IPS-NIHi11 (cell line): ENCODE measurements at places on chromosomes 7 and 10.

- DNase-seq = no peak
Measured at GRCh38 chr10:102283488-102283887, 38.2 kb downstream of the GBF1 start.

DNA sequence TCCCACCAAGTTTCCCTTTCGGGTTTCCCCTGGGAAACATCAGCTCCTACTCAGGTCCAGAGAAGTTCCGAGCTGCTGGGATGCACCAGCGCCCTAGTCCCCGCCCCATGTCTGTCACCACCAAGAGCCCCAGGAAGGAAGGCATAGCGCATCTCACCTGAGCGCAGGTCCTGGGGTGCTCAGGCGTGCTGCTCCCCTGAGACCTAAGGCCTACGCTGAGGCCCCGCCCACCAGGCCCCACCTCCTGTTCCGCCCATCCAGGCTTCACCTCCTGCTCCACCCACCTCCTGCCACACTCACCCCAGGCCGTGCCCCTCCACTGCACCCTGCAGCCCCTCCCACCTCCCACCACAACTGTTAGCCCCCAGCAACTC is 1.2 kb upstream of the TFR2 start:
- peak; percentile 91 for DNase-seq

GRCh38 chr10:110923856-110924493 is 4.6 kb downstream of the SHOC2 start:
- no peak for DNase-seq

- DNase-seq = no peak
Measured at GRCh38 chr10:31762316-31762715, 166.3 kb downstream of the ARHGAP12 start.

GRCh38 chr10:116521424-116522290 is 24.1 kb upstream of the PNLIP start:
- DNase-seq = peak; percentile 44

DNA sequence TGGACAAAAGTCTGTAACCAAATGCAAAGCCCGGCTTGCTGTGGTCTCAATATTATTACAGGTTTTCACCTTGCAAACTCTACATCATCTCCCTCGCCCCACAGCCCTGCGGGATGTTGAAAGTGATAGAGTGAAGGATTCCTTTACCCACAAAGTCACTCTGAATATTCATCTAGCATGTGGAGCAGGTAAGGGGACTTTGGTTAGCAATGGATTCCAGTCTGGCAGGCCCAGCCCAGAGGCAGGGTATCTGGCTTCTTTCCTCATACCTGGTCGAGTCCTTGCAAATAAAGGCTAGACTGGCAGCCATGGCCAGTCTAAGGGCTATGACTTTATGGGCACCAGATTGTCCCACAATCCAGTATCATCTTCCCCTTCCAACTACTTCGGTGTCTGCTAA is 3.2 kb downstream of the TAS2R40 start:
- DNase-seq = no peak

GRCh38 chr7:158662610-158663427 is 41.8 kb downstream of the NCAPG2 start:
- DNase-seq = no peak

DNA sequence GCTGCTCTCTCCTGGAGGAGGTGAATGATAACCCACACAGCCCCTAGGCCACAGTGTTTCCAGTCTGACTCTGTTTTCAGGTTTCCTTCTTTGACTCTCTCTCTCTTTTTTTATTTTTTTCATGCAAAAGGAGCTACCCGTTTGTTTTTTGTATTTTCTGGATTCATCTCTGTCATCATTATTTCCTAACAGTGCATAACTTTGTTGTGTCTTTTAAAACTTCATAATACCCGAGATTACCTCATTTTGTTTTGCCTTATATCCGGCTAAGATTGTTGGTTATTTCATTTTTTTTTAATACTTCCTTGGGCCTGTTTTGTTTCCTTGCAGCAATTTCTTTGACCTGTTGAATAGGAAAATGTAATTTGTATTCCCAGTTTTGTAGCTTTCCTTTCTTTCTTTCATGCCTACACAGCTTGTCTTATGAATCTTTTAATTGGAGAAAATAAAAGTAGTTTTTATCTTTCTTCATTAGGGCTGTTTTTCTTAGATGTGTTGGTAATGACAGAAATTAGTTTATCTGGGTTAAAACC is 72.5 kb downstream of the SPAG6 start:
- DNase-seq = no peak

DNA sequence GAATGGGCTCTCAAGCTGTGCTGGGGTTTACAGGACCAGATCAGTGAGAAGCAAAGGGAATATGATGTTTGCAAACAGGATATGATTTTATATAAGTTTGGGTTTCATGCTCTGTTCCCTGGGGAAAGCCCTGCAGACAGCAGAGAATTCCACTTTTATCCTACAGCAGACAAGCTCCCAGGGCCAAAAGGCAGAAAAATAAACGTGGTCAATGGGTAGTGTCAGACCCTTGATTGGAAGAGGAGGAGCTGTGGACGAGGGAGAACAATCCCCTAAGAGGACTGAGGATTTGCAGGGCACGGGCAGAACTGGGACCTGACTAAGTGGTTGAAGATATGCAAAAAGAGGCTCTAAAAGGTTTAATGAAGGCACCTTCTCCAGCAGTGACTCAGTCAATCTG is 275.3 kb downstream of the HDAC9 start:
- DNase-seq = no peak

GRCh38 chr10:116771101-116771958 is 29.0 kb upstream of the HSPA12A start:
- DNase-seq = no peak

DNA sequence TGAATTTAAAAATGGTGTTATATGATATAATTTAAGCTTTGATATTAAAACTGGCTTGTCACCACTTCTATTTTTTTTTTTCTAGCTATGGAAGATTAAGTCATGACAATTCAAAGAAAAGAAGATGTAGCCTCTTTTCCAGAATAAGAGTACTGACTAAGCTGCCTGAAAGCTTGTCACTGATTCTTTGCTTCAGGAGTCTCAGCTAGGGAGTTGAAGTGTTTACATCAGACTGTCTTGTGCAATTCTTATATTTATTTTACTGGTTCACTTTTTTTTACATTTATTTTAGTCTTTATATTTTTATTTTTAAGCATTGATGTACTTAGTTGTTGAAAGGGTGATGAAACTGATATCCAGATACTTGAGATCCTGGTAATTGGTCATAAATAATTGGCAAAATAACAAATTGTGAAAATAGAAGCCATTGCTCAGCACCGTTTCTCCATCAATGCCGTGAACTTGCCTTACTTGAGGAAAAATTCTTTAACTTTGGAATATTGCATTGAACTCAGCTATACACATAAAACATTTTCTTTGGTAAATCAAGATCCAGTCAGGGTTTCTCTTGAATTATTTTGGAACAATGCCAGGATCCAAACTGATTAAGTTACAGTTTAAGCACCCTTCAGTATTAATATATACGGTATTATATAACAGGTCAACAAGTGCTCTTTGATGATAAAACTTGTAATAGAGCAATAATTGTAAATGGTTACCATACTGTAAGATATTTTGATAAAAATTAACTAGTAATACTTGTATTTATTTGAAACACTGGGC is 156.4 kb downstream of the PHTF2 start:
- DNase-seq = no peak

DNA sequence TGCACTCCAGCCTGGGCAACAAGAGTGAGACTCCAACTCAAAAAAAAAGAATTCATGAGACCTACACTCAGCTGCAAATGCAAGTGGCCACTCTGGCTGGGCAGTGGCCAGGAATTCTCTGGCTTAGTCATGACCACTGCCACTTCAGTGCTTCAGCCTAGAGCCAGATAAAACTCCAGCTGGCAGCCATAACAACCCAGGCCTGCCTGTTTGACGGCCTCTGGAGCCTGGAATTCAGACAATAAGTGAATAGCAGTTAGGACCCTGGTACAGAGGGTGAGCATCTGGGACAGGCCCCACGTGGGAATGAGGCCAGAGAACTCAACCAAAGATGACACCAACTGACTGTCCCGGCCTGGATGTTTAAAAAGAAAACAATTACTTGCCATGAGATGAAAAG is 18.9 kb downstream of the RCC1L start:
- no peak for DNase-seq

- no peak for DNase-seq
Measured at GRCh38 chr10:25627606-25628005, 306.4 kb upstream of the MYO3A start.

- no peak for DNase-seq
Measured at GRCh38 chr10:71493741-71494140, 97.0 kb downstream of the CDH23 start.

GRCh38 chr10:74641659-74642058 is 184.7 kb upstream of the KAT6B start:
- DNase-seq = no peak

GRCh38 chr7:129530795-129531391 is 28.6 kb downstream of the SMKR1 start:
- no peak for DNase-seq

DNA sequence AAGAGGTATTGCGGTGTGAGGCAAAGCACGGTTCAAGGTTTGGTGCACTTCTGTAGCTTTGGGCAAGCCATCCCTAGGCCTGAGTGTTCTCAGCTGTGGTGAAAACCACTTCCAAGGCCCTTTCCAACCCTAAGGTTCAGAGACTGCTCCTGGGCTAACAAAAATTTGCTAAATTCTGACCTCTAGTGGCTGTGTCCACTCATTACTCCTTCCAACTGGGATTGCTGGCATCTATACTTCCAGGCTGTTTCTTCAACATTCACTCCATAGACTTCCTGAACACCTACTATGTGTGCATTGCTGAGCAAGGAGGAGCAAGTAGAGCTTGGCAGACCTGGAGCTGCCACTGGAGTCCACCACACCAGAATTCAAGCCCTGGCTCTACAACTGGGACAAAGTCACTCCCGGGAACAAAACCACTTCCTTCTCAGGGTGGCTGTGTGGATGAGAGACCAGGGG is 29.3 kb upstream of the SH3PXD2A start:
- peak; percentile 84 for DNase-seq

- no peak for DNase-seq
Measured at GRCh38 chr7:37255327-37255944, 193.2 kb downstream of the ELMO1 start.

GRCh38 chr10:59891936-59892335 is 14.4 kb downstream of the CCDC6 start:
- DNase-seq = no peak

GRCh38 chr7:32145911-32146310 is 75.7 kb upstream of the PDE1C start:
- no peak for DNase-seq

DNA sequence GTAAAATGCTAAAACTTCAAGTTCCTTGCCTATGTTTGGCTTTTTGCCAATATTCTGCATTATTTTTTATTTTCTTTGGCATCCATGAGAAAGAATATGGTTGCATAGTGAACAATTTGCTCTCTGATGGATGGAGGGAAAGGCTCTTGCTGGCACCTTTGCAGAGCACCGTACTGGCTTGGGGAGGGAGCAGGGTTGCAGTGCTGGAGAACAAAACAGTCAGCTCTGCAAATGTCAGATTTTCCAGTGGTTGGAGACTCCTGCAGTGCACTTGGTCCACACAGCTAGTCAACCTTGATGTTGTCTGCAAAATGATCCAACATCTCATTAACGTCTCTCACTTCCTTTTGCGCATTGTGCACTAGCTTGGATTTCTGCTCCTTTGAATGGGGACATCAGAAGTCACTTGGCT is 100.8 kb downstream of the ANLN start:
- no peak for DNase-seq

GRCh38 chr7:35900651-35901050 is 99.8 kb downstream of the SEPTIN7 start:
- no peak for DNase-seq

DNA sequence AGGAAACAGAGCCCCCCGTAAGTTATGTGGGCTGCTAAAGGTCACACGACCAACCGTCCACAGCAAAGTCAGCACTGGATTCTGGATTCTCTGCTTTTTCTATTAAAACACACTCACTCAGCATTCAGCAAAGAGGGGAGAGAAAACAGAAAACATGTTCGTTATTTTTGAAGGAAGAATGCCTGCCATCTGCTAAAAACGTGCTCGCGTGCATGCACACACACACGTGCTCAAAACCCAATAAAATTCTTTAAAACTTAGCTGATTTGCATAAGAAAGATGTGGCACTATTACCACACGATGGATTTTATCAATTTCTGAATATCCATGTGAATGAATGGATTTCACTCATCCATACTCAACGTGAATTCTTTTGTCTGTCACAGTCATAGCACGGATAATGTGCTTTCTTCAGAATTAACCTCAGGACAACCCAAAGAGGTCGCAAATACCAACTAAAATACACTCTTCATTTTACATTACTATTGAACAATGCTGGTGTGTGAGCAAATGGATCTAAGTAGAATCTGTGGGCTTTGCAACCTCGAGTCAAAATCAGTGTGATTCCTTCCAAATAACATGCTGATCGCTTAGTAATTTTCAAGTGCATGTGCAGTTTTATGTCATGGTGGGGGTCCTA is 40.8 kb downstream of the NRP1 start:
- DNase-seq = no peak

GRCh38 chr10:78025685-78026364 is 3.5 kb downstream of the POLR3A start:
- no peak for DNase-seq

- no peak for DNase-seq
Measured at GRCh38 chr7:8130663-8131062, 131.3 kb downstream of the ICA1 start.

GRCh38 chr7:47885309-47885986 is 62.8 kb downstream of the PKD1L1 start:
- DNase-seq = no peak

GRCh38 chr7:150897502-150898474 is 45.5 kb downstream of the AOC1 start:
- no peak for DNase-seq

DNA sequence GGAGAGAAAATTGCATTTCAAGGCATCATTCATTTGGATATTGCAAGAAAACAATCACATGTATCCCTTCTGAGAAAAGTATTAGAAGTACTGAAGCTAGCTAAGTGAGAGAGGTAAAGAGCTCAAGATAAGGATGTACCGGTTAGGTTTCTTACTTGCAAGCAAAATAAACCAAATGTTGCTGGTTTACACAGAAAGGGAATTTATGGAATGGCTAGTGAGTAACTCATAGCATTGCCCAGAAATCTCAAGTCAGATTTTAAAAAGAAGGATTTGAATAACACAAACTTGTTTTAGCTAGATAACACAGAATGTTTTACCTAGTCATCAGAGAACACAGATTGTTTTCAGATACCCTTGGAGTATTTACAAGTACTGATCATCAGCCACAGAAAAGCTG is 30.6 kb downstream of the KLHL7 start:
- no peak for DNase-seq

- peak; percentile 67 for DNase-seq
Measured at GRCh38 chr10:71431239-71432100, 34.8 kb downstream of the CDH23 start.

- DNase-seq = no peak
Measured at GRCh38 chr10:102396317-102396650, 779 bp downstream of the NFKB2 start.
